Hindlimb muscle (tissue), 1 donor: ENCODE measurements at places on chromosomes 2 and 18.

- DNase-seq: no peak
Measured at GRCh38 chr2:42238644-42239288, 69.6 kb downstream of the EML4 start.

DNA sequence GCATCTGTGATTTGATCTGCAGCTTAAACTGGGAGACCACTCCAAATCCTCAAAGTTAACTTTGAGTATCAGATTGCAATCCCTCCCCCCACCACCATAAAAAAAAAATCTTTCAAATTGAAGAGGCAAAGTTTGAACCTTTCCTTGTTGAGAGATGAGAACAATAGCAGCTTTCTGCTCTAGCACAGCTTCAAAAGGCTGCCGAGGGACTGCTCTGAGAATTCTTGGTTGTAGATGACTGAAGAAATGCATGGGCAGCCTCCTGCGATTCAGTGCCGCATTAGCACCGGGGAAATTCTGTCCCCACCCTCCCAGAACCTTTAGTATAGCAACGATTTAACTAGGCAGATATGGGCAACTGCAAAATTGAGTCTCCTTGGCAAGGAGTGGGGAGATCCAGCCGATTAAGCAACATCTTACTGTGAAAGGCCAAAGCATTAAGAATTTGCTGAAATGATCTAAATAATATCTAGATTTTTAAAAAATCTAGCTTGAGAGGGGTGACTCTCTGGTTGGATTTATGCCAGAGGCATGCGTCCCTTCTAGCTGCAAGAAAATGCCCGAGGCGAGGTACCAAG lies 3.9 kb upstream of the SP5 start:
- no peak for DNase-seq

DNA sequence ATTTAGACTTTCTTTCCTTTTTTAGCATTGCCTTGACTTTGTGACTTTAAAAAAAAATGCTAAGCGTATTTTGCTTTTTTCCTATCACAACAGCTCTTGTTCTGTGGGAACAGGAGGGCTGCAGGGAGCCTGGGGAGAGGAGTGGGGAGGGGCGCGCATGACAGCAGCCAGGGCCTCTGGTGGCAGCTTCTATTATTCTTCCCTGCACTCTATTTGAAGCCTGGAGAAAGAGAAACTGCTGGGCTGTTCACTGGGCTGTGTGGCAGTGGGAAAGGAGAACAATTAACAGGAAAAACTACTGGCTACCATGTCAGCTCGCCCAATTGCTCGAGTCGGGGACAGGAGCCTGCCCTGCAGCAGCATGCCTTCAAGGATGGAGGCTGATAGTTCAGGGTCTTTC lies 119.0 kb upstream of the ZBTB14 start:
- no peak for DNase-seq

- no peak for DNase-seq
Measured at GRCh38 chr2:142241016-142241415, 110.2 kb upstream of the LRP1B start.

GRCh38 chr2:1741851-1742250 lies 2.5 kb downstream of the PXDN start:
- no peak for DNase-seq

GRCh38 chr2:150389447-150389846 lies 98.0 kb downstream of the RND3 start:
- DNase-seq: no peak

DNA sequence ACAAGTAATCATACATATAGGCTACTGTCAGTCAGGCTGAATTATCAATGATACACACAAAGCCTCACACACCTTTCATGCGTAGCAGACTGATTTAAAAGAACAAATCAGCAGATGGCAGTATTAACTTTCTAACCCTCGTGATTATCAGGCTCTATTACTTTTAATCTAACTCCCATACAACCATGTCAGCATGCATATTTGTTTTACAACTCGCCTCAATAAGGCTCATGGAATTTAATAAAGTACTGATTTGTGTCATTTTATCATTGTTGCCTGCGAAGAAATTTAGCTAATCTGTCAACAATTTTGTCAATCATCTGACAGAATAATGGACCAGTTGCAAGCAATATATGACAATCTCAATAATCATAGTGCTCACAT lies 82.8 kb downstream of the SLC25A12 start:
- no peak for DNase-seq

DNA sequence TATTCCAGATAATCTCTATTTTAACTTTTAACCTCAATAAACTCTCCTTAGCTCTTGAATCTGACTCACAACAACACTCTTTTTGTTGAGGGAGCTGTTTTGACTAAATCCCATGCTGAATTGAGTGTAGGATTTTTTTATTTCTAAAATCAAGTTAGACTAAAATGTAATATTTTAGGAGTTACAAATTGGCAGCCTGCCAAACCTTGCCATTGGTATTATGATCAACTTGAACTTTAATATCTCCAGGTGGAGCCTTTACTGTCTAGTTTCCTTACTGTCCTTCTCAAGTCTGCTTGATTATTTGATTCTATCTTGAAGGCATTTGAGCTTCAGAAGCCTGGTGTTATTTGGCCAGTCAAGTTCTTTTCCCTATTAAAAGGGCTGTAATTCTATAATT lies 8.7 kb downstream of the PIKFYVE start:
- no peak for DNase-seq

DNA sequence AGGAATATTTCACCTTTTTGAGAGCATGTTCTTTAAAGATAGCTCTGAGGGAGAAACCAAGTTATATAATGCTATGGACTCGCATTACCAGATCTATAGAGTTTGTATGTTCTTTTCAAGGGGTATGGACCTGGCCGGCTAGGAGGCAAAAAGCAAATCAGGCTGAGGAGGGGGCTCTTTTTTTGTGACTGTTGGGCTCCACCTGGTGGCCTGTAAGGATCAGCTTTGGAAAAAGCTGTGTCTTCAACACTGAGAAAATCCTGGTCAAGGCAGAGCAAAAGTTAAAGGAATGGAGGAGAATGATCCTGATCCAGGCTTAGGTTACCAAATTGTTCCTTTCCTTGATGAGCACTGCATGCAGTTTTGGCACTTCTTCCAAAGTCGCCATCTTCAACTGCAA lies 180.5 kb downstream of the DIS3L2 start:
- peak; percentile 27 for DNase-seq

- DNase-seq: no peak
Measured at GRCh38 chr2:74573747-74574562, 19.4 kb downstream of the DOK1 start.

GRCh38 chr2:201908901-201909300 lies 102.6 kb downstream of the CDK15 start:
- no peak for DNase-seq

DNA sequence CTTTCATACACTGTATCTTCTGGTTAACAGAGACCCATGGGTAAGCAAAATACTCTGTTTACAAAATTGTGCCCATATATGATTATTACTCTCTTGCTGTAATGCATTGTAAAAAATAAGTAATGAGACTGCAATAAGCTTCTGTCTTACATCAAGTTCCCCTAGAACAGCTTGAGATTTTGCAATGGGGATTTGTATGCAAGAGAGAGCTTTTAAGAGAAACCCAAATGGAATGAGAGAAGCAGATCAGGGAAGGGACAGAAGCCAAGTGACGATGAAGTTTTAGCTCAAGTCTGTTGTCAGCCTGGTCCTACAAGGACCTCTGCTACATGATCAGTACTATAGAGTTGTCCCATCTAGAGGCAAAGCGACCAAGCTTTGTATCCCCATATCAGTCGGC lies 218.1 kb upstream of the VWC2L start:
- no peak for DNase-seq

GRCh38 chr2:206442833-206443734 lies at the start of gene ADAM23:
ADAM23 (plus strand) TSS chr2:206443532; CDS start chr2:206443867, 335 bp downstream.
- peak; percentile 63 for DNase-seq

GRCh38 chr2:152558158-152558984 lies 158.9 kb downstream of the PRPF40A start:
- peak; percentile 70 for DNase-seq
